Stomach (tissue), 19 donors: ENCODE measurements at places on chromosomes 16 and 17. TPM values are rescaled to one million over a fixed set of nuclear protein-coding genes. Genes with fewer than 3 reads are reported as not detected.

DNA sequence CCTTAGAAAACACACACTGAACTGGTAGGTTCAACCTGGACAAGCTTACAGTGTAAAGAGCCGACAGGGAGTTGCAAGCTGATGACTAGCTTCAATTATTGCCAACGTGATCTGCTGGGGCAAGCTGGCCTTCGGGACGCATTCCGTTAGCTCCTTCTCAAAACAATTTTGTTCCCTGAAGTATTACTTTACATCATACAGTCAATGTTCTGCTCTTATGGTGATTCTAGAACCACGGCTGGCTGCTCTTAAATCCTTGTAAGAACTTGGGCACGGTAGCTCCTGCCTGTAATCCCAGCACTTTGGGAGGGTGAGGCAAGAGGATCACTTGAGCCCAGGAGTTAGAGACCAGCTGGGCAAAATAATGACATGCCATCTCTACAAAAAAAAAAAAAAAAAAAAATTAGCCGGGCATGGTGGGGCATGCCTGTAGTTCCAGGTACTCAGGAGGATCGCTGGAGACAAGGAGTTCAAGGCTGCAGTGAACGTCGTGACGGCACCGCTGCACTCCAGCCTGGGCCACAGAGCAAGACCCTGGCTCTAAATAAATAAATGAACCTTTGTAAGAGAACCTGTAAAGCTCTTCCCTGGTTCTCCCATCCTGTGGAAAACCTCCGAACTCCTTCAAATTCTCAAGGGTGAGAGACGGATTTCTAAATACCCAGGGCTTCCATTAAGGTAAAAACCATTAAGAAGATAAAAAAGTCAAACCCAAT lies 2.0 kb downstream of the CDIP1 start:
- no peak for DNase-seq

- DNase-seq: peak; percentile 37
These were observed 123.7 kb downstream of the METRNL start for GRCh38 chr17:83203073-83203471.

- no peak for DNase-seq
These were observed 173.8 kb upstream of the IRX3 start for GRCh38 chr16:54460263-54460860.

- DNase-seq: no peak
These were observed 629.9 kb downstream of the MAF start for GRCh38 chr16:78970650-78971049.

- peak; percentile 61 for DNase-seq
These were observed 54.5 kb downstream of the GTF3C1 start for GRCh38 chr16:27495191-27495590.

- no peak for DNase-seq
These were observed 1.4 kb upstream of the SPNS2 start for GRCh38 chr17:4497101-4497824.

DNA sequence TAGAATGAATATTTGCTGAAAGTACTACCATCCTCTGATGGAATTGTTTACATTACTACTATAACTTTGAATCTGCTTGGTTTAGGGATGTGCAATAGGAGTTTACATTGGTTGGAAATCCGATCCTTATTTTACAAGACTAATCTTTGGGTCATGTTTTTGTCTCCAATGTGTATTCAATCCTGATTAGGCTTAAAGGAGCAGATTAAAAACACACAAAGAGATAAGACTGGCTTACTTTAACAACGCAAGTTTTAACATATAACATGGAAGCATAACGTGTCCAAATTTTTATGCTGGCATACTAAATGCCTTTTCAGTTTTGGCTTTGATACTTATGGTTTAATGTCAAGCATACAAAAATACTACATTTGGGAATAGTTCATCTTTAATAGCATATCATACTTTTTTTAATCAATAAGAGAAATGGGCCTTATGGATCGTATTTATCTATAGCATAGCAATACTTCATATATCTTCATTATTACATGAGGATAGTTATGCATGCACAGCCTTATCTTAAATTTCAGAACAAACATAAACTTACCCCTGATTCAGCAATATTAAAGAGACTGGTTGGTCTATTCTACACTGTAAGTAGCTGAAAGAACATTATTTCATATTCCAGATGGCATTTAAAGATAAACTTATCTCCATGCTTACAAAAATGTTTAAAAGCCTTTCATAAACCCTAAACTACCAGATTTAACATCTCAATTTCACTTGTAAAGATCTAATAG lies 69.9 kb upstream of the NACA2 start:
- no peak for DNase-seq

DNA sequence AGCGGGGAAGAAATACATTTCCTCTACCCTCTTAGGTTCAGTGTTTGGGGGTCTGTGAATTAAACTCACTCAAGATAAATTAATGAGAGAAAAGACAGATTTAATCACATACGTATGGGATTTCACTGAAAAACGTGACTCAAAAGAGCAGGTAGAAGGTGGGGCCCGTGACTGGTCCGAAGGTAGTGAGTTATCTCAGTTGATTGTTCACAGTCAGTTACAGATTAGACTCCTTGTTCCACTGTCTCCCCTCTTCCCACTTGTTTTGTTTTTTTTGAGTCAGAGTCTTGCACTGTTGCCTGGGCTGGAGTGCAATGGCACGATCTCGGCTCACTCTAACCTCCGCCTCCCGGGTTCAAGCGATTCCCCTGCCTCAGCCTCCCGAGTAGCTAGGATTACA lies 301.2 kb downstream of the SEC14L1 start:
- no peak for DNase-seq

DNA sequence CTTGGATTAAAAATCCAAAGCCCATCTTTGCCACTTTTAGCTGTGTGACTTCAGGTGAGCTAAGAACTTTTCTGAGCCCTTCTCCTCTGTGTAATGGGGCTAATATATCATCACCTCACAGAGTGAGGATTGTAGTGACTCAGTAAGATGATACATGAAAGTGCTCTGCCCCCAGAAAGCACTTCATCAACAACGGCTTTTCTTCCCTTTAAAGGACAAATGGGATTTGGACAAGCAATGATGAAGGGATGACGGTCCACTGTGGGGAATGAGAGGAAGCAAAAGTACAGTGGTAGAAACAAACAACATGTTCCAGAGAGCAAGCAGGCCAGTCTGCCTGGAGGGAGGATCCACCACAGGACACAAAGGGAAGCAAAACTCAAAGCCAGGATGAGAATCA lies 14.3 kb upstream of the TMED6 start:
- no peak for DNase-seq

GRCh38 chr17:79080349-79080748 lies 5.7 kb downstream of the ENGASE start:
- DNase-seq: no peak

DNA sequence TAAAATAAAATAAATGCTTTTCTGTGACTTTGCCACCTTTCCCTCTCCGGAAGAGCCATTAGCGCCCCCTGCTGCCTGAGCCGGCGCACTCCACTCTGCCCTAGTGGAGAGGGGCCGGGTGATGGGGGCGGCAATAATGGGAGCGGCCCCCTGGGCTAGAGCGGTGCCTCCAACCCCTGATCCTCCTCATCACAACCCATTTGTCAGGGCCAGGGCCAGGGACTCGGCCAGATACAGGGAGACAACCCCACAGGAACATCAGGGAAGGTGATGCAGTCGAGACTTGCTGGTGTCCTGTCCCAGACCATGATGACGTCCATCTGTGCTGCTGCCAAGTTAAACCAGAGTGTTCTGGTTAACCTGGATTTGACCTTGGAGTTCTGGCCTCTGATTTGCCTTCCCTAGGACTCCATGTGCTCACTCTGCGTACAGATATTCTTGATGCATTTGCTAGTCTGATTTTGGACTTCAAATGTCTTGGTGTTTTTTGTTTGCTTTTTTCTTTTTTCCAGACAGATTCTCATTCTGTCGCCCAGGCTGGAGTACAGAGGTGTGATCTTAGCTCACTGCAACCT lies 46.1 kb upstream of the BPTF start:
- DNase-seq: peak; percentile 69

FOXJ1 gene
- not detected for total RNA-seq

PRR35 gene
- not detected for total RNA-seq
